Fibroblast of skin of abdomen (primary cell): ENCODE measurements at places on chromosomes 7 and 10.

DNA sequence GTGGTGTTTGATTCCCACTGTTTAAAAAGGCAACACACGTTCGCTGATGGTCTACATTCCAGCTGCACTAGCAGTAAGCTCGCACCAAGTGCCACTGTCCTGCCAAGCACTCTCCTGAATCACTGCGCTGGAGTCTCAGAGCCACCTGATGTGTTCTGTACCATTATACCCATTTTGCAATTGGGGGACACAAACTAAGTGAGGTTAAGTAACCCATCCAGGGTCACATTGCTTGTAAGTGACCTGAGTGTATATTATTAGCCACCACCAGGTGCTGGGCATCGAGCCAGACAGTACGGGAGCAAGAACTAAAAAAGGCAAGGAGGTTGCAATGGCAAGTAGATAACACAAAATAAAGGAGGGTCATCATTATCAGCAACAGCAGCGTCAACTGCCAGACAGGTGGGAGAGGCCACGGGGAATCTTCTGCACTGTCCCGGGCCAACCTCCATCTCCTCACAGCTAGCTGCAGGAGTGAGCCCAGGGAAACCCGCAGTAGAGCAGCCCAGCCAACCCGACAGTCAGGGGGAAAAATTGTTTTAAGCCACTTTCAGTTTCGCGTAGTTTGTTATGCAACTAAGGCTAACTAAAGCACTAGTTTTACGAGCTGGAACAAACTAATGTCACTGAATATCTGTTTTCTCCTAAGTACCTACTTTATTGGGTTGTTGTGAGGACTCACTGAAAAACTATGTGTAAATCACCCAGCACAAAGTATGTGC, 712 bp upstream of the CPVL start:
- no peak for DNase-seq

GRCh38 chr7:104252409-104253134, 44.8 kb upstream of the ORC5 start:
- no peak for DNase-seq

GRCh38 chr7:29486191-29486700, 77.4 kb upstream of the PRR15 start:
- no peak for DNase-seq

- no peak for DNase-seq
Measured at GRCh38 chr10:22105270-22105669, 101.7 kb upstream of the DNAJC1 start.

DNA sequence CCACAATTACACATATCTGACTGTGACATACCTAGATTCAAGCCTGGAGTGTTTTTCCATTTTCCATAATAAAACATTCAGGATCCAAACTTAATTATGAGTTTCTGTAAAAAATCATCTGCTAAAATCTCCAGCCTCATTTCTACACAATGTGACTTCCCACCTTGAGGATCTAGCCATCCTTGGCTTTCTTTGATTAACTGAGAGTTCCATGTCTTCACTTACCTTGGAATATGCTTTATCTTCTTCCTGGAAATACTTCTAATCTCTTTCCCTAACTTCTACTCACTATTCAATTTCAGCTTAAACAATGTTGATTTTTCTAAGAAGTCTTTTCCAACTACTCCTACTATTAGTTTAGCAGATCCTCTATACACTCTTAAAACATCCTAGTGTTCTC, 16.5 kb upstream of the GIMAP2 start:
- DNase-seq, result no peak

DNA sequence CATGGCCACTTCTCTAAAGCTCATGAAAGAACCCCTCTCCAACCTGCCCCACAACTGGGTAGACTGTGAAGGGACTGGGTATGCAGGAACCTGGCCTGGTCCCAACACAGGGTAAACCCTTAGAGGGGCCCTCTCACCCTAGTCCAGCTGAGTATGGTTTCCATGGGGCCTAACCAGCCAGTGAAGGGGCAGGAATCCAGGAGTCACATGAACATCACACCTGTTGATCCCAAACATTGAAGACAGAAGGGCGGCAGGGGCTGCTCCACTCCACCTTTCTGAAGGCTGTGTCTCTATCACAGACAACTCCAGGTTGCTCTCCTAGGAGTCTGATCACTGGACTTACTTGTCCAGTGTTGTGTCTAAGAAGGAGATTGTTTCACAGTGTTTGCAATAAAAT, 30.8 kb downstream of the GRID1 start:
- no peak for DNase-seq

- no peak for DNase-seq
Measured at GRCh38 chr7:44787041-44787440, 9.4 kb upstream of the PPIA start.

- DNase-seq, result no peak
Measured at GRCh38 chr7:7909376-7909775, 59.2 kb upstream of the GLCCI1 start.

- no peak for DNase-seq
Measured at GRCh38 chr7:90424720-90425119, 21.5 kb downstream of the CLDN12 start.

DNA sequence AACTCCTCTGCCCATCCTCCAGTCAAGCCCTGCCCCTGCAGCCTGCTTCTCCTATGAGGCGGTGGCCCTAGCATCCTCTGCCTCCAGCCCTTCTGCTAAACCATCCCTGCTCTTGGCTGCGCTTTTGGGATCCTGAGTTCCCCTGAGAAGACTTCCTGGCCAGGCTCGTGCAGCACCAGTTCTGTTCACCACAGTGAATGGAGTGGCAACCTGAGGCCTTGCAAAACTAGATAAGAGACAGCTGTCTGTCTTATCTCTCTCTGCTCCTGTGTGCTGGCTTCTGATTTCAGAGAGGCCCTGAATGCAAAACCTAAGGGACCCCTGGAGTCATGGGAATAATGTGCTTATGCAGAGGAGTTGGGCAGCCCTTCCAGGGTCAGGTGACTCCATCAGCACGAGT, 119.2 kb downstream of the TMEM178B start:
- DNase-seq, result no peak

DNA sequence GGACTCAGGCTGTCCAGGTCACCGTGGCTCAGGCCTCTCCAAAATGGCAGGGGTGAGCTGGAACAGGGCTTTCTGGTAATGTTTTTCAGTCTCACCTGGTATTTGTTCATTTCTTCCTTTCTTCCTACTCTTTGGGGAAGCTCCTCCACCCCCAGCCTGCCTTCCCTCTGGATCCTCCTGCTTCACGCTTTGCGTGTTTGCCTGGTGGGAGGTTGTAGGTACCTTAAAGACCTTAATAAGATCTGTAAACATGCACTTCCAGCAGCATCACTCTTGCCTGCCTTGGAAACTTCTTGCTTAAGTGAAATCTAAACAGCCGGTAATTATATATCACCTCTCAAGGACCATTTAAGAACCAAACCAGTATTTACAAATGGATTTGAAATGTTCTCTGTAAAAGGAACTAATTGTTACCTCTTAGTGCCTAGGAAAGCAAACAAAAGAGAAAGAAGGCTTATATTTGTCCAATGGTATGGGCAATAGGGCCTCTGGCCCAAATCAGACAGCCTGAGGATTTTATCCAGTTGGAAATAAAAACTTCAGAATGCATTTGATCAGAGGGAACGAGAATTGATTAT, 339.9 kb downstream of the CCSER2 start:
- DNase-seq, result no peak

DNA sequence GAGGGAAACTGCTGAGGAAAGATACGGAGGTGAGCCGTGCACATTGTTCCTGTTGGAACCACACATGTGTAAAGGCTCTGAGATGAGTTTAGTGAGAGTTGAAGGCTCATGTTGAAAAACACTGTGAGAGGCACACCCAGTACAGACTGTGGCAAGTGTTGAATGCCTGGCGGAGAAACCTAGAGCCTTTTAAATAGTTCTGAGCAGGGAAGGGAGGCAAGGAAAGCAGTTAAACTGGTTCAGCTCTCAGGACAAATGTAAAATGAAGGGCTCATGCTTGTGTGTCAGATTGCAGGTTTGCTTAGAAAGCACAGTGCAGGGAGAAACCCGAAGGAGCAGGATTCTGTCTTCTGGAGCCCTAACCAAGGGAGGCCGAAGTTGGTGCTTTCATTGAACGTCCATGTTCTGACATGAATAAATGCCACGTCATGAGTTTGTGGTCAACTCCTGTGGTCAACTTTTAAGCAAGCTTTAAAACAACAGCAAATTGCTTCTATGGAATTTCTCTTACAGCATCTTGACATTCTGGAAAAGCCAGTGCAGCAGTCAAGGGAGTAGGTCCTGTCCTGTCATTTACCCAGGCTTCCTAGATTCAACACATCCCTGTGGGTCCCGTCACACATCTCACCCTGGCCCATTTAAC, 650.9 kb upstream of the GALNT17 start:
- no peak for DNase-seq

- peak; percentile 58 for DNase-seq
Measured at GRCh38 chr10:23994459-23995046, 214.4 kb upstream of the KIAA1217 start.
